ENCODE measurements at places on chromosomes 16 and 17. TPM values are rescaled to one million over a fixed set of nuclear protein-coding genes. Genes with fewer than 3 reads are reported as not detected.
A peak's percentile ranks its signal among the peaks of the same experiment; 100 is the strongest.

DNA sequence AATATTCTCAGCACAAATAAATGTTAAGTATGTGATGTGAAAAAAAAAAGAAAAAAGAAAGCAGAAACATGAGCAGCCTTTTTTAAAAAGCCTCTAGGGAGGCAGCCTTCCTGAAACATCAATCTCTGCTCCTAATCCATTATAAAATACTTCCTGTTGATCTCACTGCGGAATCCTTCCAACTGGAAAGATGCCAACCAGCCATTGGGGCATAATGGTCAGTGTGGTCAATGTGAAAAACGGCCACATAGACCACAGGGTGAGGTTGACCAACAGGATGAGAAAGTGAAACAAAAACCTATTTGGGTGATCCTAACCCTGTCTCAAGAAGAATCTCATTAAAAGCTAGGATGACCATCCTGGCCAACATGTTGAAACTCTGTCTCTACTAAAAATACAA is 26.1 kb upstream of the ABCA8 start:
- peak; percentile 47 for DNase-seq

The ABCA5 gene
- total RNA-seq = 46.2 TPM

DNA sequence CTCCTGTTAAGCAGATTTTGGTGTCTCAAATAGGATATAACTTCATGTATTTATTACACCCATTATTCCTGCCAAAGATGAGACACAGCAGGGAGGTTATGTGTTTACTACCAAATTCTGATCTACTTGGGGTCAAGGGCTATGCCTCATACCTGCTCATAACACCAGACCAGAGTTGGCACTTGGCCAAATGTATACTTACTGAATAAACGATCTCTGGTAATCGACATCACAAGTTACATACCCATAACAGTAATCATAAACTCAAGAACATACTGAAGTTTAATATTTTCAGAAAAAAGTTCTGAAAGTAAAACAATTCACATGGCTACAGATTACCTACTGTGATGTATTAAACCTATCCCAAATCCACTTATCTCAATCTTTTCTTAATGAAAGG is 2.9 kb downstream of the TMEM170A start:
- no peak for DNase-seq

DNA sequence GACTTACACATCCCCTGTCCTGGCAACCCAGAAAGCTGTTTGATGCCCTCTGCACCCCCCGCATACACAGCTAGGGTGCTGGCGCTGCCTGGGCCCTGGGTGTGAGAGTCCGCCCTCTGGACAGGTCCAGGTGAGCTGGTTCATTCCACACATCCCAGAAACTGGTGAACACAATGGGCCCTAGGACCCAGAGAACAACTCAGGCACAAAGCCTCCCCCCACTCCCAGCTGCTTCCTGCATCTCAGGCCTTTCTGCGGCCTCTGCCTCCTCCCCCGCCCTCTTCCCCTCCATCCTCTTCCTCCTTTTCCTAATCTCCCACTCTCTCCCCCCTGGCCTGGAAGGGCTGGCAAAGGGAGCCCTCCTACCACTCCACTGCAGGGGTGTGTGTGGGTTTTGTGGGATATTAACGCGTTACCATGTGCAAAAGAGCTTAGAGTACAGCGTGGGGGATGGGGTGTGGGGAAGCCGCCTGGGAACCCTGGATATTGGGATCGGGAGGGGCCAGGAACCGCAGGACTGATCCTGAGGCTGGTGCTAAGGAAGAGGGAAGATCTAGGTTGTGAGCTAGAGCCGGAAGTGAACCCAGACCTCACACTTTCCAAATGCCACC is 1.6 kb upstream of the PPP1R9B start:
- peak; percentile 89 for DNase-seq

DNA sequence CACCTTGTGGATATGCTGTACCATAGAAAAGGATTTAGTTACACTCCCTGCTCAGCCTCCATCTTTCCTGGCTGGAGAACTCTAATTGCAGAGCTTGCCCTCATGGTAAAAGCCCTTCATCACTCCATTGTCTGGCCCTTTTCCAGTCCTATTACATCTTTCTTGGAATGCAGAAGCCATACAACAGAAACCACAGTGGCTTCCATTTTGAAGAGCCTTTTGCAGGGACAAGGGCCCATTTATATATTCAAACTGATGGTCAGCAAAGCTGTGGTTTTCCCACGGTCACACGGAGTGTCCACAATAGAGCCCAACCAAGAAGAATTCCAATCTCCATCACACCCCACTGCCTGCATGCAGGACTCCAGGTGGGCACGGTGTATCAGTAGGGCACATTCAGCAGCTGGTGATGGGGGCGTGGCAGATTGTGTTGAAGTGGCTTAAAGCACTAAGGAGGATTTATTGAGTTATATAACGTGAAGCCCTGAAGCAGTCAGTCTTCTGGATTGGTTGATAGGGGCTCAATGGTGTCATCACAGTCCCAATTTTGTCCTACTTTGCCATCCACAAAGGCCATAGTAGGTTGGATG is 20.3 kb downstream of the COPRS start:
- DNase-seq = no peak

- DNase-seq = peak; percentile 52
Measured at GRCh38 chr17:68498479-68499326, 13.5 kb upstream of the PRKAR1A start.
